Esophagus mucosa (tissue), 1 donor: ENCODE measurements at places on chromosomes 6 and 20. TPM values are rescaled to one million over a fixed set of nuclear protein-coding genes. Genes with fewer than 3 reads are reported as not detected.

DNA sequence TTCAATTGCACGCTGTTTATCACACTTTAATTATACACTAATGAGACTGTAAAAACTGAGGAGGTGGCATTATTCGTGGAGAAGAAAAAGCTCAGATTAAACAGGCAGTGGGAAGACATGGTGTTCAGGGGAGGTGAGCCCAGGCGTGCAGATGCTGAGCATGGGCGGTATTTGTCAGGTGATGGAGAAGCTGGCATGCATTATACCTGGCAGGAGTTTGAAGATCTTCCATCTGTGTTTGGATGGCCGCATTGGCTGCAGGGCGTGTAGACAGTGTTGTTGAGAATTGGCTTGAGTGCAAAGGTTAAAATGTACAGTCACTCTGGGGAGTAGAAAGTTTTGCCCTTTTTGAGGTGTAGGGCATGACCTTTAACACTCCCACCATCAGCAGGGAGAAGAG, 213.8 kb downstream of the ERMARD start:
- ATAC-seq: no peak

GRCh38 chr6:169778646-169779045, 27.2 kb downstream of the ERMARD start:
- peak; percentile 80 for ATAC-seq

GRCh38 chr20:23396950-23397627, 24.2 kb downstream of the NAPB start:
- no peak for ATAC-seq

- peak; percentile 46 for ATAC-seq
These were observed 14.8 kb upstream of the LPA start for GRCh38 chr6:160678744-160679401.

- ATAC-seq: peak; percentile 18
These were observed 16.0 kb downstream of the SLA2 start for GRCh38 chr20:36629719-36630681.

- no peak for ATAC-seq
These were observed 68.5 kb downstream of the DNAH8 start for GRCh38 chr6:38783443-38784228.

Gene SLC22A16
- total RNA-seq: not detected

Gene PKHD1
- total RNA-seq: 0.04 TPM

Gene KHDC1L
- 0.32 TPM for total RNA-seq

Gene ZSWIM1
- 7.2 TPM for total RNA-seq
